ENCODE measurements at places on chromosomes 6 and 20.

DNA sequence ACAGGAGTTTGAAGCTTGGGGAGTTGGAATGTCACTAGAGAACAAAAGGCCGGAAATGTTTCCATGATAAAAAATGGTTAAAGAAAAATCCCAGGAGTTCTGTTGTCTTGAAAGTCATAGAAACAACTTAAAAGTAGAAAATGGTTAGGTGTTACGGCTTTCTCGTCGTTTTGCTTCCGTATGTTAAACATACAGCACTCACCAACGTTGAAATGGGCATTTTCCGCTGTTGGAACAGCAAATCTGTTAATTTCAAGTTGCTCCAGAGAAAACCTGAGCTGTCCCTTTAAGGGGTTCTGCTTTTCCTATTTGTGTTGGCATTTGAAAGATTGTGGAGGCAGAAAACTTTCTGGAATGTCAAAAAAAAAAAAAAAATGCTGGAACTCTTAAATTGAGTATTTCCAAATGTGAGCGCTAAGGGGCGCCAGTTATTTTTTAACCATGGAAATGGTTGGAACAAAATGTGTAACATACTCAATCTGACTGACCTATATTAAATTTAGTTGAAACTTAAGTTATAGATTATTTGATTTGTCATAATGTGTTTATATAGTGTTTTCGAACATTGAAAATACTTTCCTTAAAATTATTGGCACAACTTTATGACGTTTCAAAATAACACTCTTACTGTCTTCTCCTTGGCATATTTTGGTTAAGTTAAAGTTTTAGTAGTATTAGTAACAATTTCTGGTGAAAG, 2.2 kb downstream of the QKI start:
- no peak for DNase-seq

DNA sequence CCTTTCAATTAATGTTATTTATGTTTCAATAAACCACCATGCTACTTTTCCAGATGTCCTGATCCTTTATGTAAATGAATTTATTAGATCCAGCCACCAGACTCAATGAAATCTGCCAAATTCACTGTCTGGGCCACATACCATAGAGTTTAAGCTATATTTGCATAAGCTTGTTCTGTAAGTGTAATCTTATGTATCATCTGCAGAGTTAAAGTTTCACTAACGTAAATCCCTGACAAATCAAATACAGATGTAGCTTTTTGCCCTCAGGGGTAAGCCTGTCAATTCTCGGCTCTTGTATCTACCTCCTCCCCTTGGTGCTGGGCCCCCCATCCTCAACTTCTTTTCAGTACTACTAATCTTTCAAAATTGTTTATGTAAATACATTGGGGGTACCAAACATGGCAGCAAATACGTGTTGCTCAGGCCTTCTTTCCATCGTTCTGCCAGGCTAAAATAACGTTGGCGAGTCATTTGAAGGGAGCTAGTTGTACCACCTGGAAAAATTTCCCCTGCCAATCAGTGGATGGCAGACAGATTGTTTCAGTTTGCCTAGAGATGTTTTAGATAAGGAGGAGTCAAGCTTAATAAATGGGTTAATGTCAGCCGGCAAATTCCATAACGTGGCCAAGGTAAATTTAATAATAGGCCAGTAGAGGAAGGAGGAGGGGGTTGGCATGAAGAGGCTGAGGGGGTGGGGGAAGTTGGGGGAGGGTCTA, 79.6 kb downstream of the RPS12 start:
- DNase-seq, result no peak

DNA sequence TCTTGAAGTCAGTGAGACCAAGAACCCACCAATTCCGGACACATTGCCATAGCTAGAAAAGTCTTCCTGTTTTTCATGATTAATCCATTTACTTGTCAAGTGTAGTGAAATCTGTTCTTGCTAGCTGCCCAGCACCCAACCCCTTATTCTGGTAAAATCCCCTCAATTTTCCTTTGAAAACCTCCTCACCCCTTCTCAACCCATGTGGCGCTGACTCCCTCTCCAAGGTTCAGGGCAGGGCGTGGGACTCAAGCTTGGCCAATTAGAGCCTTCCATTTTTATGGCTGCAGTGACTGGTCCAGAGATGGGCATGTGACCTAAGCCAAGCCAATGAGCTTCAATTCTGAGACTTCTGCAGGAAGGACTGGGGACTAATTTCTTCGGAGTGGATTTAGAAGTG, 9.8 kb upstream of the ZBP1 start:
- DNase-seq, result no peak

DNA sequence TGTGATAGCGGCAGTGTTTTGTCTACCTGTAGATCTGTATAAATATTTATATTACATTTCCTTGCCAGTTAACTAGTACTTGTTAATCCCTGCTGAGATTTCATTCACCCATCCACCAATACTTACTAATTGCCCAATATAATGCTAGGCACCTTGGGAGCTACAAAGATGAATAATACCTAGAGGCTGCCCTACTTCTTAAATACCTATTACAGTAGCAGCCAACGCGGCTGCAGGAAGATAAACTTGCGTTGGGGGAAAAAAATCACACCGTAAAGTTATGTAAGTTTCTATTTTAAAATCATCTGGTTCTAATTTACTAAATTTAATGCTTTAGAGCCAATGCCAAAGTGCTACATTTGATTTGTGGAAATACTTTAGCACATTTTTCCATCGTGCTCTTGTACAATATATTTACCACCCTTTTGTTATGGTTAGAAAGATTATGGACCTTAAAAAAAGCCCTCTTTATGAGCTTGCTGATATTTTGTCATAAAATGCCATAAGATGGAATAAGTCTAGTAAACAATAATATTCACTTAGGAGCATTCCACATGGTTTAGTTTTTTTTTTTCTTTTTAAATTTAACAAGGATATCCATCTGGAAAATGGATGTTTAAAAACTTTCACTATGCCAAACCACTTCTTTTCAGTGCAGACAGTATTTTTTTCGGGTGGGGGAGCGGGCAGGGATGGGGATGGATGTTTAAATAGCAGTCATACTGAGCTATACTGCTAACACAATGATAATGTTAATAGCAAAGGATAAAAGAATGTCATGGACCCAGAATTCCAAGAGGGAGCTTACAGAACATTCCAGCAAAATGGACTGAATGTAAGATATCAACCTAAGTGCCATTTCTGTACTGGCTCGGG, 13.2 kb upstream of the NEDD9 start:
- DNase-seq, result no peak

DNA sequence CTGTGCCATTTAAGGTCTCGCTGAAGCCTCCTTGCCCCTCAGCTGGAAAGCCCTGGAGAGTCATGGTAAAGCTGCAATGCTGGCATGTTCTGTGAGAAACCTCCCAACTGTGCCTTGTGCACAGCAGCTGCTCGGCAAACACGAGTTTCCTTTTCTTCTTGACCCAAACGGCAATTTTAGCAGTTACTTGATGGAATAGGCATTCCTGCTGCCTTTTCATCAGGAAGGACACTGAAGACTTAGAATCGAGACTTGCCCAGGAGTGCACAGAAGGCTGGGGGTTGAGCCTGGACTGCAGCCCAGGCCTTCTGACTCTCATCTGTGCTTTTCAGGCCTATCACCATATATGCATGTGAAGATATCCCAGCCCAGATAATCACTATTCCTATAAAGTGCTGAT, 28.7 kb upstream of the CLDN20 start:
- DNase-seq, result no peak

GRCh38 chr6:26130581-26131249, 43.5 kb downstream of the HFE start:
- no peak for DNase-seq

DNA sequence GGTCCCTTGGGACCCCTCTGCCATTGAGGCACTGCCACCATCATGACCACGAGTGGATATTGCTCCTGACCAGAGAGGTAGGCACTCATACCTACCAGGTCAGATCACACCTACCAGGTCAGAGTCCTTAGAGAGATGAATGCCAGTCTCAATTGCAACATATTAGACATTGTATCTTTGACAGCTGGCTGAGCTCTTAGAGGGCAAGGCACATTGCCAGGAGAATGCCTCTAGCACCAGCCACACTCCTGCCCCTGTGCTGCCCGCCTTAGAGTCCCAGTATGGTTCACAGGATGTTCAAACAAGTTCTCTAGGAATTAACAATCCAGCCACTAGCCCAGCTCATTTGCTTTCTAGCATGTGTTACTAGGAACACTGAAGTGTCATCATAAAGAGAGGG, 65.9 kb downstream of the TMEM244 start:
- DNase-seq, result no peak

- DNase-seq, result no peak
Measured at GRCh38 chr20:36880741-36881250, 4.9 kb downstream of the TLDC2 start.

GRCh38 chr6:18390476-18390875, 3.3 kb downstream of the RNF144B start:
- no peak for DNase-seq
